ENCODE measurements at places on chromosomes 12 and 14.

GRCh38 chr14:72880820-72881219, 13.1 kb downstream of the DPF3 start:
- no peak for DNase-seq

- peak; percentile 64 for DNase-seq
These were observed 122.4 kb downstream of the TSPAN9 start for GRCh38 chr12:3199551-3200031.

DNA sequence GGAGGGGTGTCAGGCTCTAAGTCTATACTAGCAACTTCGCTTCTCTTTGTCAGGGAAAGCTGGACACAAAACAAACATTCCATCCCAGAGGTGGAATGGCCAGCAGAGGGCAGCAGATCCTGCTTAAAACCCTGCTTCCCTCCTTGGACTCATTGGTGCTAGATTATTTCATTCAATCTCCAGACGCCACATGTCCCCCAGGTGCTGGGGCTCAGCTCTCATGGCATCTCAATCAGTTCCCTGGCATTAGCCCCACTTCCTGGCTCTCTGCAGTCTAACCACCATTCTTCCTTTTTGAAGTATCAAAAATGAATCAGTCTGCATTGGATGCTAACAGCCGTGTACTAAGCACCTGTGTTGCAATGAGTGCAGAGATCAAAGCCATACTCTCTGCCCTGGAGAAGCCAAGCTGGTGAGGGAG, 8.1 kb upstream of the PPP1R1A start:
- DNase-seq: peak; percentile 68

- DNase-seq: no peak
These were observed 4.1 kb downstream of the EVL start for GRCh38 chr14:100069161-100069800.

DNA sequence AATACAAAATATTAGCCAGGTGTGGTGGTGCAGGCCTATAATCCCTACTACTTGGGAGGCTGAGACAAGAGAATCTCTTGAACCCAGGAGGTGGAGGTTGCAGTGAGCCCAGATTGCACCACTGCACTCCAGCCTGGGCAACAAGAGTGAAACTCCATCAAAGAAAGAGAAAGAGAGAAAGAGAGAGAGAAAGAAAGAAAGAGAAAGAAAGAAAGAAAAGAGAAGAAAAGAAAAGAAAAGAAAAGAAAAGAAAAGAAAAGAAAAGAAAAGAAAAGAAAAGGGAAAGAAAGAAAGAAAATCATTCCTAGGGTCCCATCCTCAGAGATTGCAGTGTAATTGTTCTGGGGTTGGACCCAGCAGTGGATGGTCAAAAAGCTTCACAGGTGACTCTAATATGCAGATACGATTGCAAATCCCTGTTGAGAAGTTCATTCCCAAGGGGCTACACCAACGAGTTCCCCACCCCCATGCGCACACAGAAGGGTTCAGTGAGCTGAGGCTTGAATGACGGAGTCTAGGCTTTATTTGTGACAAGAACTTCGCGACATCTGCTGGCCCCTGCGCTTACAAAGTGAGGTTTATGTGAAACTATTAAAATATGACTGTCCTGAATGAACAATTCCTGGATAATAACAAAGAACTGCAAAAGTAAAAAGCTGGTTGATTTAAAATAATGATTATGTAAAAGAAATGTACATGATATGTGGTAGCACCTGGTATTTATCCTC, 17.4 kb upstream of the RNASE12 start:
- DNase-seq: no peak

DNA sequence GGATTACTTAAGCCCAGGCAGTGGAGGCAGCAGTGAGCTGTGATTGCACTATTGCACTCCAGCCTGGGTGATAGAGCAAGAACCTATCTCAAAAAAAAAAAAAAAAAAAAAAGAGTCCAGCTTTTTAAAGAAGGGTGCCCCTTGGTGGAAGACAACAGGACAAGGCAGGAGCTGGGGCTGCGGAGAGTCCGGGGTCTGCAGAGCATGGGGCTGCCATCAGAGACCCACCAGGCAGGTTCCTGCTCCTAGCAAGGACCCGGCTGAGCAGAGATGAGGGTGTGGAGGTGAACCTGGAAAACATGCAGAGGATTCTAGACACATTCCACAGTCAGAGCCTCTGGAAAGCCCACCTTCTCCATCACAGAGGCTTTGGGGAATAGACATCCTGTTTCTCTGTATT, 21.0 kb upstream of the CIPC start:
- DNase-seq: no peak

- no peak for DNase-seq
These were observed 114.9 kb downstream of the PDZRN4 start for GRCh38 chr12:41302979-41303403.

DNA sequence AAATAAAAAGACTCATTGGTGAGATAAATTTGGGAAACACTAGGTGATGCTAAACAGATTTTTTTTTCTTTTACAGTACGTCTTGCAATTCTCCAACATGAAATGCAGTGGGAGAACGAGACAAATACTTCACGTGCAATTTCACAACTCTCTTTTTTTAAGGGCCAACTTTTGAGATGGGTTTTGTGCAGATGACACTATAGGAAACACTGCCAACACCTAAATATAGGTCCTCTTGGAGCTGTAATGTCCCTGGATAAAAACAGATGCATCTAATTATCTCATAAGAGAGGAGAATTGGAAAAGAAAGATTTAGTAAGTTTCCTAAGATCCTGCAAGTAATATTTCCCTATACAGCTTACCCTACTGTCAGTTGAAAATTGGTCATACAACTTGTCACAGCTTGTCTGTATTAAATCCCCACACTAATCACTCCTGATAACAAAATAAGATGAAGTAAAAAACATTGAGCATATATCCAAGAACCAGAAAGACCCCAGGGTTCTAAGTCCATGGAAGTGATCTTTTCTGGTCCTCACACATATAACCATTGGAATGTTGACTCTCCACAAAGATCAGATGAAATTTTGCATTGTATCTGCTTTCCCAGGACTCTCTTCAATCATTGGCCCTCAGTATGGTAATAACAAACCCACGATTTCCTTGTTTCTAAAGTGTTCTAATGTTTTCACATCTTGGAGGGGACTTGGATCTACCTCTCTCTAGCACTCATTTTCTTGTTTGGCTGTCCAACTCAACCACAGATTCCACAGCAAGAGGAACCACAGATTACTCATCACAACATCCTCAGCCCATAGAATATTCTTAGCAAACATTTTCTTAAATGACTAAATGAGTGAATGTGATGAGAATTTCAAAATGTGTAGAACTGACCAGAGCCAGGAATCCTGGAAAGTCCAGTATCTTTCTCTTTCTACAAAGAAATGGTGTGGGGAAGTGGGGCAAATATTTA, 769.4 kb upstream of the USP15 start:
- DNase-seq: no peak

GRCh38 chr14:101497684-101498525, 63.4 kb upstream of the DIO3 start:
- DNase-seq: no peak

DNA sequence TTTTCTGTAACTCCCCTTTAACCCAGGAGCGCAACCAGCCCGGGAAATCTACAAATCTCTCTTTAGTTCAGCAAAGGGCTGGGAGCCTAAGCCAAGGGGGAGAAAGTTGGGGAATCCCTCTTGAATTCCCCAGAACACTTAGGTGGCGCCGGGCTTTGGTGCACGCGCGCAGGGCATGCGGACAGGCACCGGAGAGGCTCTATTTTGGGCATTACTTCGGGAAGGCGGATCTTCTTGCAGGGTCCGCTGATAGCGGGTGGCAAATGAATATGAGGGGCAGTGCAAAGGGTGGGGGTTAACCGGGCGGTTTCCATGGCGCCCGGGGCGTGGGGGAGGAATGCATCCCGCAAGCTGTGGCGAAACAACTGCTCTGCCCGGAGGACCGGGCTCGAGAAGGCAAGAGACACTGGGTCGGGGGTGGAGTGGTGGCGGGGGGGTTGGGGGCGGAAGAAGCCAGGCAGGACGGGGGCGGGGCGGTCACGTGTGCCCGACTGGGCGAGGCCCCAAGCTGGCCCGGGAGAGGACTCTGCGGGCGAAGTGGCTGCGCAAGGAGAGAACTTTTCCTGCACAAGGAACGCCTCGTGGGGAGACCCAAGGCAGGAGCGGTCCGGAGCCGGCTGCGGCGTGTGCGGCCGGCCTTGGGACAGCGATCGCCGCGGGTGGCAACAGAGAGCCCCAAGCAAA, at the start of gene FLVCR2:
Gene FLVCR2 (plus strand): TSS at position 519 of the 684 bp plus-strand sequence. CDS start 353 bp downstream, outside the sequence.
- DNase-seq: peak; percentile 25

GRCh38 chr14:76050797-76051392, 65.3 kb downstream of the IFT43 start:
- peak; percentile 93 for DNase-seq

DNA sequence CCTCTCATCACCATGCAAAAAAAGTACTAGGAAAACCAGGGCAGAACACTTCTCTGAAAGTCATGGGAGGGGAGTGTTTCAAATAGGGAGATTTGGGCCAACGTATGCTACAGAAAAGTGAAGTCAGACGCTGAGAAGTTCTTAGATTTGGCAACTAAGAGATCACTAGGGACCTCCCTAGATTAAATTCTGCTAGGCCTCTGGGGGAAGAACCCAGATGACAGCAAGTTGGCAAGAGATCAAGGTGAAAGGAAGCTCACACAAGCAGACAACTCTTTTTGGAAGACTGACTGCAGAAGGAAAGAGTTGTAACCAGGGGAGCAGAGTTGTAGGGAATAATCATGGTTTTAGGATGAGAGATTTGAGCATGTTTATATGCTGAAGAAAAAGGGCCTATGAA, 20.7 kb downstream of the IQSEC3 start:
- DNase-seq: no peak

DNA sequence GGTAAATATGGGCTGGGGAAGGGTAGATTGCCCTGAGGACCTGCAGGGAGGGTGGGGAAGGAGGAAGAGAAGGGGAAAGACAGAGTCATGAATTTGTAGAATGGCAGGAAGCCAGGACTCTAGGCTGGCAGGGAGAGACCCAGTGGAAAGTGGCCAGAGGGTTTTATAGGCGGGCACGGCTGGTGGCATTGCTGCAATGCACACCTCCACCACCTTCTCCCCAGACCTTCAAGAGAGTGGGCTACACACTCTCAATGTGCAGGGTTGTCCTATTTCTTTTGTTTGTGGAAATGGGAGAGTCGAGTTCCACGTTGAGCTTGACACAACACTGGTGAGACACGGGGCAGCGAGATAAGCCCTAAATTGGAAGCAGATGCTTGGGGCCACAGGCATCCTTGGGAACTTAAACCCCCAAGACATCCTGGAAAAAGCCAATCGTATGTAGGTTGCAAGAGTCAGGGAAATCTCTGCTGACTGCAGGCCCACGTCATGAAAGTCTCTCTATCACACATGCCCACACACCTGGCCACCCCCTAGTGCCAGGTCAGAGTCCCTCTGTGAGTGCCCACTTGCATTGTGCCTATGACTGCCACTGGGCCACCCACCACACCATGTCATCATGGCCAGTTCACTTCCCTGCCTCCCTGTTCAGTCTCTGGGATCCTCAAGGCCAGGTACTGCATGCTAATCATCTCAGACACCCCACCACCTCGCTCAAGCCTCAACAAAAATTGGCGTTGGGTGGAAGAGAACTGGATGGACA, 38.0 kb upstream of the BDKRB2 start:
- no peak for DNase-seq

DNA sequence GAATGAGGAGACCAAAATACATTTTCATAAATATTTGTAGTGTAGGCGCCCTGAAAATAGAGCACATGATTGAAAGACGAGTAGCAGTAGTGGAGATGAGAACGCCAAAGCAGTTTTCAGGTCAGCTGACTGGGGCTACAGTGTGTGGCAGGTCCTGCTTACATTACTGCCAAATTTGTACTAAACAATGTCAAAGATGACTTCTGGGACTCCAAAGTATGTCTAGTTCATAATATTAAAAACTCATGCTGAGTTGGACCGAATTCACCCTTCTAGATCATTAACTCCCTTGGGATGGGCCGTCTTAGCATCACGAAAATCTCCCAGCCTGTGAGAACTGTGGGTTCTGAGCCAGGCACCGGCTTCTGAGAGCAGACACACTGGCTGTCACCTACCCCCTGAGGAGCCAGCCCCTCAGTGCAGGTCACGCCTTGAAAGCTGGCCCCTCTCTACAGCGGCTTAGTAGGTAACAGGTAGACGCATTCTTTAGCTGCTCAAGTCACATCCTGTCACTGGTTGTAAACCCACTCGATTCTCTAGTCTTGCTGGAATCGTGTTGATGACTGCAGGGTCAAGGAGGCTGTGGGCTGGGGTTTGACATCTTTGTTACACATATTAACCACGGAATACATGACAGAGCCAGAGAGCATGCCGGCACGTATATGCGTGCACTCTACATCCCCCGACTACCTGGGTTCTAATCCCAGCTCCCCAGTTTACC, 210.4 kb downstream of the ETV6 start:
- DNase-seq: no peak

DNA sequence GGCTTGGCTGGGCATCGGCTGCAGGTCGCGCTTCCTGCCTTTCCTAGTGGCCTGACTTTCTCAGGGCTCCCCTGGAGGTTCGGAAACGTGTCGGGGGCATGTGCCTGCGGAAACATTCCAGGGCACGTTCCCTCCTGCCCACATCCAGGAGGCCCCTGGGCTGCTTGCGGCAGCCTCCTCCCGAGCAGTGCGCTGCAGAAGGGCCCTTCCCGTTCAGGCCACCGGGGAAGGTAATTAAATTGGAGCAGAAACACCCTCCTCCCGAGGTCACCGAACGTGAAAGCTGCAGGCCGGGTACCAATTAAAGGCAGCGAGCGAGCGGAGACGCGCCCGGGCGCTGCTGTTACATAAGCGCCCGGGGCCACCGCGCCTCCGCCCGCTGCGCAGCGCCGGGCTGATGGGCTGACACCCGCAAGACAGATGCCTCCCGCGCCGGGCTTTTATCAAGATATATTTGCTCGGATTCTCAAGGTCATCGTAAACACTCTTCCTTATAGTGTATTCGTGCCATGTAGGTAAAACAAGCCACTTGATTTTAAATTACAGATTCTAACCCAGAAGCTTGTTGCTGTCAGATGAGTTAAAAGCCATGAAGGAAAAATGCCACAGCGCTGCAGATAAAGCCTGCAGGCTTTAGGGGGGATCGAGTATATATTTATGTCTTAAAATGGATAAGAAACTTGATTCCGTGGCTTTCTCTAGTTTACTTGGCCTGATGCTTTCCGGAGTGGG, 31.4 kb downstream of the SSPN start:
- DNase-seq: peak; percentile 79

- no peak for DNase-seq
These were observed 185.2 kb downstream of the TMTC3 start for GRCh38 chr12:88327276-88327675.

DNA sequence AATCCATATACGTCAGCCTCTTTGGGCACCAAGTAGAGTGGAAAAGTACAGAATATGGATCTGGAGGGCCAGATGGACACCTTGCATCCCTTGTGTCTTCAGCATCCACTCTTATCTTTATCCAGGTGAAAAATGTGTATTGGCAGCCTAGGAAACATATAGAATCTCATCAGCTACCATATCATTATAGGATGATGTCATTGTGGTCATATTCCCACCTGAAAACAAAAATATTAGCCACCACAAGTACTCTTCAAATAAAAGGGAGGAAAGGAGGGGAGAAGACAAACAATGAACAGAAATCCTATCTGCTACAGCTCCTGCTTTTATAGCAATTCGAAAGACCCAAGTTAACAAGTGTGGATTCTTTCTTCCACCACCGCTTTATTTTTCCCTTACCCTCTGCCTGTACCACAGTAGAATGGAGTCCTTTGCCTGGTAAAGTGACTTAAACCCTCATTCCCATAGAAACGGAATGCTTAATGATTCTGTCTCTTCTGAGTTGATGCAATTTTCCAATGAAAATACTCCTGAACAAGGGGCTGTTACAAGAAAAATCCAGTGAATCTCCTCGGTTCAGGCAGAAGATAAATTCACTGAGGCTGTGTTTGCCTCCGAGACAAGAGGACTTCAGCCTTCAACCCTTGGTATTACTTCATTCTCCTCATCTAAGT, 13.8 kb upstream of the IL26 start:
- DNase-seq: peak; percentile 19

All from brain (organoid and tissue), 16 donors.